ENCODE measurements at places on chromosomes 16 and 17. TPM values are rescaled to one million over a fixed set of nuclear protein-coding genes. Genes with fewer than 3 reads are reported as not detected.

CX3CL1 gene
- 0.85 TPM for total RNA-seq

TBC1D3K gene
- not detected for total RNA-seq

PRAC1 gene
- not detected for total RNA-seq

SLC38A8 gene
- not detected for total RNA-seq

STH gene
- not detected for total RNA-seq

PRSS22 gene
- not detected for total RNA-seq

CPHXL2 gene
- not detected for total RNA-seq

EVI2A gene
- 7.7 TPM for total RNA-seq

VAT1L gene
- 6.4 TPM for total RNA-seq

MT1E gene
- not detected for total RNA-seq

C16orf46 gene
- total RNA-seq = 0.80 TPM

UNK gene
- total RNA-seq = 24.0 TPM

CTRB2 gene
- not detected for total RNA-seq

NPIPB6 gene
- total RNA-seq = not detected
